ENCODE measurements at places on chromosomes 2 and 18.
A peak's percentile ranks its signal among the peaks of the same experiment; 100 is the strongest.

GRCh38 chr2:77512507-77512906 lies 9.7 kb downstream of the LRRTM4 start:
- no peak for ATAC-seq

DNA sequence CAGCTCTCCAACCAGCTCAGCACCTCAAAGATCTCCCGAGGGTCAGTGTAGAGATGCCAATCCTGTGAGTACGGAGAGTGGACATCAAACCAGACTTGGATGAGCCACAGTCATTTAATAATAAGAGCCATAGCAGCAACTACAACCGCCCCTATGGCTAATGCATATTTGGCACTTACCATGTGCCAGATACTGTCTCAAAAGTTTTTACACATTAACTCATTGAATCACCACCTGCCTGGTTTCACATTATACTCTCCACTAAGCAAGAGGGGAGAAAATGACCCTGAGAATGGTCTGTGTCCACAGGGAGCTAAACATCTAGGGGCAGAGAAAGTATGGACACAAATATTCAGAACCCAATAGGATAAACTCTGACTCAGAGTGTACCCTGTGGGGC lies 2.6 kb downstream of the CNPPD1 start:
- ATAC-seq, result no peak

DNA sequence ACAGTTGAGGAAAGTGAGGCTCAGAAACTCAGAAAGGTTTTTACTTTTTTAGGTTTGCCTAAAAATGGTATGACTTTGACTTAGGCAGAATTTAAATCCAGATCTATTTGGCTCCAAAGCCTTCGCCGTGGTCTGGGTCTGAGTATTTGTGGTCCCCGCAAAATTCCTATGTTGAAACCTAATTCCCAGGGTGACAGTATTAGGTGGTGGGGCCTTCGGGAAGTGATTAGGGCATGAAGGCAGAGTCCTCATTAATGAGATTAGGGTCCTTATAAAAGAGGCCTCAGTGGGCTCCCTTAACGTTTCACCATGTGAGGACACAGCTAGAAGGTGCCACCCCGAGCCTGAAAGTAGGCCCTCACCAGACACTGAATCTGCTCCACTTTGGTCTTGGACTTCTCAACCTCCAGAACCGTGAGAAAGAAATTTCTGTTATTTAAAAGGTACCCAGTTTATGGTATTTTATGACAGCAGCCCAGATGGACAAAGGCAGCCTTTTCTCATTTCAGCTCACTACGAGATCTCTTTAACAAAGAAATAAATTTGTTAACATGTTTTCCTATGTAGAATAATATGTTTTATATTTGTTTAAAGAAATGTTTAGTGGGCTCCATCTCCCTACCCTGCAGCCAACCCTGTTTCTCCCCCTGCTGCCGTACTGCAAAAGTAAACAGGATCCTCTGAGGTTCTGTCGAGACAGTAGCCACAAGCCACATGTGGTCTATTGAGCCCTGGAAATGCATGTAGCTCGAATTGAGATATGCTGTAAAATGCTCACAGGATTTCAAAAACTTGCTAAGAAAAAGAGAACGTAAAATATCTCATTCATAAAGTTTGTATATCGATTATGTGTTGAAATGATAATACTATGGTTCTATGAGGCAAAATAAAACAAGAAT lies 80.6 kb downstream of the MOGAT1 start:
- ATAC-seq, result no peak

DNA sequence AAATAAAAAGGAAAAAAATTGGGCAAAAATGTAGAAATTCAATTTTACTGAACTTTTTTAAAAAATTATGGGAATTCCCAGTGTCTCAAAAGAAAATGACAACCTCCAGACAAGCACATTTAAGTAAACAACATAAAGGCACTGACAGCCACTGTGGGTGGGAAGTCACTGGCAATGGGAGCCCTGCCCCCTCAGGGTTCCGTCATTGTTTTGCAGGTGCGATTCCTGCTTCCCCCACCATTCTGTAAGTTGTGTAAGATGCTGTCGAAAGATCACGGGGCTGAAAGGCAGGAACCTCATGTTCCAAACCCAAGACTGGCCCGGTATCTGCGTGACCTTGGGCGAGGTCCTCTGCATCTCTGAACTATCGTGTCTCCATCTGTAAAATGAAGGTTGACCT lies 15.8 kb upstream of the ASPRV1 start:
- no peak for ATAC-seq

GRCh38 chr2:212845941-212846340 lies 305.5 kb downstream of the IKZF2 start:
- no peak for ATAC-seq

- ATAC-seq, result no peak
Observed at GRCh38 chr2:160351956-160352355, 141.7 kb downstream of the RBMS1 start.

- ATAC-seq, result peak; percentile 63
Observed at GRCh38 chr2:191748528-191749180, 70.7 kb downstream of the NABP1 start.

DNA sequence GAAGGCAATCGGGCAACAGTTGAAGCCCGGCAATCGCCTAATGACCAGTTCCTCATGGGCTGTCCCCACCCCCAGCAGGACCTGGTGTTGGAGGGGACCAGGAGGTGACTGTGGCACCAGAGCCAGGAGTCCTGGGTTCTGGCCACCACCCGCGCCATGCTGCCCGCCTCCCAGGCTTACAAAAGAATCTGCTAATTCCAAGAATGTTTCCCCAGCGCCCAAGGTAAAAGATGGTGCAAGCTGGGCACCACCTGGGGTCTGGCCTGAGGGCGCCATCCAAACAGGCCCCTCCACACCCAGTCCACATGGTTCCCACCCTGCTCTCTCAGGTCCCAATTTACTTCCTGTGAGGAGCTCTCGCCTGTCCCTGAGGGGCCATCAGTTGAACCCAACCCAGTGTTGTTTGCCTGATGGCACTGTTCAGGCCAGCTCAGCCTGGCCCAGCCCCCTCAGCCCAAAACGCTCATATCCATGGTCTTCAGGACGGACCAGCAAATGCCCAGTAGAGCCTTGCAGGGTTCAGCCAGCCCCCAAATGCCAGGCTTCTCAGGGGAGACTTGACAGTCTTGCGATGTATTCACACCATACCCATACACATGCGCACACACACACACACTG lies 5.1 kb downstream of the SDC1 start:
- no peak for ATAC-seq

DNA sequence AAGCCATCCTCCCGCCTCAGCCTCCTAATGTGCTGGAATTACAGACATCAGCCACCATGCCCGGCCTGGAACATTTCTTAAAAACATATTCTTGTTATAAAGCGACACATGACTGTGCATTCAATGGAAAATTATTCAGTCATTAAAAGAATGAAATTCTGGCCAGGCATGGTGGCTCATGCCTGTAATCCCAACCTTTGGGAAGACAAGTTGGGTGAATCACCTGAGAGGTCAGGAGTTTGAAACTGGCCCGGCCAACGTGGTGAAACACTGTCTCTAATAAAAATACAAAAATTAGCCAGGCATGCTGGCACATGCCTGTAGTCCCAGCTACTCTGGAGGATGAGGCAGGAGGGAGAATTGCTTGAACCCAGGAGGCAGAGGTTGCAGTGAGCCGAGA lies 21.6 kb upstream of the RPRD1A start:
- ATAC-seq, result no peak

DNA sequence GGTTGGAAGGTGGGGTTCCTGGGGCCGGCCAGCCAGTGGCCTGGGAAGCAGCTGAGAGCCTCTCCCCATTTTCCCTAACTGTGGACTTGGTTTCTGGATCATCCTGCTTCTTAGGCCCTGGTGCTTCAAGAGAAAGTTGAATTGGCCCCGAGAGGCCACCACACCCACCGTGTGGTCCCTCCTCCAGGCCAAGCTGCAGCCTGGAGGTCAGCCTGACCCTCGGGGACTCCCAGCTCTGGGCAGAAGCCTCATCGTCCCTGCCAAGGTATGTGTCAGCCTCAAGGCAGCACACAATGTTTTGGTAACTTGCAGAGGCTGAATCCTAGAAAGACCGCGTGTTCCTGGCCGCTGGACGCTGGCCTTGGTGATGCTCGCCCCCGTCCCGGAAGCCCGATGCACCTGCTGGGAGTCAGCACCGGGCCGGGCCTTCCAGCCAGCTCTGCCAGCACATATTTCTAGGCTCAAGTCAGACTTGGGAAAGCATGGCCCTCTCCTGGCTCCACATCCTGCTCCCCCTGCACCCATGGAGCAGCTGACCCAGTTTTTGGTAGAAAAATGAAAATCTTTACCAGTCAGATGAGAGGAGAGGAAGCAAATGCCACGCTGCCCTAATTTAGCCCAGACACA lies 72.6 kb downstream of the ACTR2 start:
- ATAC-seq, result no peak

DNA sequence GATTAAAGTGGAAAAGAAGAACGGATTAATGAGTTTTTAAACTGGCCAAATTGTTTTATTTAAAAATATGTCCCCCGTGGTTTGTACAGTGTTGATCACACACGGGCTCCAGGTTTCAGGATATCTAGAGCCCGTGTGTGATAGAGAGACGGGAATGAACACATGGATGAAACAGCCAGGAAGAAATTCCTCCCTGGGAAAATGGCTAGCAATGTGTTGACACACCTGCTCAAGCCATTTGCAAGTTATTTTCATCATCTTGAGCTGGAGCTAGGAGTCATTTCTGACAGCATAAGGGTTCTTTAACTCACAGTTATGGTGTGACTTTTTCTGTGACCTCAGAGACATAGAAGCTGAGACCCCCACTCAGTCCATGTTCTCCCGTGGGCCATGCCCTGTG lies 81.6 kb downstream of the LRRFIP1 start:
- ATAC-seq, result no peak

GRCh38 chr2:108347786-108348185 lies 30.0 kb upstream of the SULT1C4 start:
- ATAC-seq, result no peak

- ATAC-seq, result no peak
Observed at GRCh38 chr18:26286008-26286407, 59.8 kb downstream of the TAF4B start.

- no peak for ATAC-seq
Observed at GRCh38 chr2:65386989-65387388, 45.4 kb downstream of the SPRED2 start.

DNA sequence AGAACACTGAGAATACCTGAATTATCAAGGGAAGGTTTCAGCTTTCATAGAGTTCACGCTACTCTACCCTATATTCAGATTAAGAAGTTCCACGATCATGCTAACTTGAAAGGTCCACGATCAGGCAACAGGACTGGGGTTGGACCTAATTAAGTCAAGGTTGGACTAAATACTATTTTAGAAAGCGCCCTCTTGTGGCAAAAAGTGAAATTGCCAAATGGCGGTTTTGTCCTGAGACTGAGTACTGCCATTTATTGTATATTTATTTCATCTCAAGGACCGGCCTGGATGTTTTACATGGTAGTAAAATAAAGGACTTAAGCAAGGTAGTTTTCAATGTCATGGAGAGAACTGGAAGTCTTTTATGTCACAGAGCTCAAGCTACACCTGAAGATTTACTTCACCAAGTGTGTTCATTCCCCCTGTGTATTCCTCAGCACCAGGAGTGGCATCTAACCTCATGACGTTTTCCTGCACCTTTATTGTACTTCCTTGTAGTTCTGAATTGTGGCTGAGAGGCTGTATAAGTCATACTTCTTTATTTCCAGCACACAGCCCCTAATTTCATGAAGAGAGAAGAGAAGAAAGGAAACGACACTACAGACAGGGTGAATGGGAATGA lies 56.8 kb downstream of the SRD5A2 start:
- no peak for ATAC-seq

- ATAC-seq, result no peak
Observed at GRCh38 chr2:60311524-60311923, 241.9 kb downstream of the BCL11A start.

DNA sequence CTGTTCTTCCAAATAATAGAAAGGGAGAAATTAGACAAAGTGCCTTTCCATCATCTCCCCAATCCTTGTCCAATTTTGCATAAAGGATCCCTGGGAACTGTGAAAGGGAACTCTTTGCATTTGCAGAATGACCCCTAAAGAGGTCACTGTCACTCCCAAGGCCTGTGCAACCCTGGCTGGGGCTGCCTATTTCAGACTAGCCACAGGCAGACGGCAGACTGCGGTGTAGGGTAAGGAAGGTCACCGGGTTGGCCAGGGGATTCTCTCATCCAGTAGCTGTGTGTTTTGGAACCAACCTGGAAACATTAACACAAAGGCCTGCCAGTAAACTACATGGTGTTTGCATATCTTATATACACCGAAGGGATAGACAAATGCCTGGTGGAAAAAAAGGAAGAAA lies 818.7 kb downstream of the BCL11A start:
- no peak for ATAC-seq

DNA sequence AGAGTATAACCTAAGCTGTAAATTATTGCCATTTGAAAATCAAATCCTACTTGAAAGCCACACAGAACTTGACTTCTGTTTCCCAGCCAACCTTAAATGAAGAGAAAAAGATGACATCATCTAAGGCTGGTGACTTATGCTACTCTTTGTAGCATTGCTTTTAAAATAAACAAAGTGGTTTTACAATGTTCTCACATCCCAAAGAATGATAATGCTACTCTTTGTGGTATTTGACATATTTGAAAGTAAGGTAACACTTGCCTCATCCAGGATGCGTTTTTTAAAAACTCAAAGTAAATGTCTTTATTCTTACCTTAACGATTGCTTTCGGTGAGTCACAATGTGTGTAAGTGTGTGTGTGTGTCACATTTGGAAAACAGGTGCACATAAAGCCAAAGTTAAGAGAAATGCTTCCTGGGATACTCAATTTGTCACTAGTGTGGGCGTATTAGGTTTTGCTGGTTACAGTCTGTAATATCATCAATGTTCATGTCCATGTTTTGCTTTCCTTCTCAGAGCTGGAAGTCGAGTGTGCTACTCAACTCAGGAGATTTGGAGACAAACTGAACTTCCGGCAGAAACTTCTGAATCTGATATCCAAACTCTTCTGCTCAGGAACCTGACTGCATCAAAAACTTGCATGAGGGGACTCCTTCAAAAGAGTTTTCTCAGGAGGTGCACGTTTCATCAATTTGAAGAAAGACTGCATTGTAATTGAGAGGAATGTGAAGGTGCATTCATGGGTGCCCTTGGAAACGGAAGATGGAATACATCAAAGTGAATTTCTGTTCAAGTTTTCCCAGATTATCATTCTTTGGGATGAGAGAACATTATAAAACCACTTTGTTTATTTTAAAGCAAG lies 2.6 kb downstream of the PMAIP1 start:
- peak; percentile 18 for ATAC-seq

DNA sequence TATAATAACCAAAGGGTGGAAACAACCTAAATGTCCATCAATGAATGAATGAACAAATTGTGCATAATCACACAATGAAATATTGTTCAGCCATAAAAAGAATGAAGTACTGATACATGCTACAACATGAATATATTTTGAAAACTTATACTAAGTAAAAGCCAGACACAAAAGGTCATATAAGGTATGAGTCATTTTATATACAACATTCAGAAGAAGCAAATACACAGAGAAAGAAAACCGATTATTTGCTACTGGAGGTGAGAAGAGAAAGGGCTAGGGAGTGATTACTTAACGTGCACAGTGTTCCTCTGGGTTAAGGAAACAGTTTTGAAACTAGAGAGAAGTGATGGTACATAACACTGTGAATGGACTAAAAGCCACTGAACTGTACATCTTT lies 105.3 kb downstream of the GORASP2 start:
- peak; percentile 51 for ATAC-seq
